ENCODE measurements at places on chromosomes 16 and 17. TPM values are rescaled to one million over a fixed set of nuclear protein-coding genes. Genes with fewer than 3 reads are reported as not detected.

The G6PC3 gene
- total RNA-seq, result 50.6 TPM

The SMTNL2 gene
- 2.3 TPM for total RNA-seq

DNA sequence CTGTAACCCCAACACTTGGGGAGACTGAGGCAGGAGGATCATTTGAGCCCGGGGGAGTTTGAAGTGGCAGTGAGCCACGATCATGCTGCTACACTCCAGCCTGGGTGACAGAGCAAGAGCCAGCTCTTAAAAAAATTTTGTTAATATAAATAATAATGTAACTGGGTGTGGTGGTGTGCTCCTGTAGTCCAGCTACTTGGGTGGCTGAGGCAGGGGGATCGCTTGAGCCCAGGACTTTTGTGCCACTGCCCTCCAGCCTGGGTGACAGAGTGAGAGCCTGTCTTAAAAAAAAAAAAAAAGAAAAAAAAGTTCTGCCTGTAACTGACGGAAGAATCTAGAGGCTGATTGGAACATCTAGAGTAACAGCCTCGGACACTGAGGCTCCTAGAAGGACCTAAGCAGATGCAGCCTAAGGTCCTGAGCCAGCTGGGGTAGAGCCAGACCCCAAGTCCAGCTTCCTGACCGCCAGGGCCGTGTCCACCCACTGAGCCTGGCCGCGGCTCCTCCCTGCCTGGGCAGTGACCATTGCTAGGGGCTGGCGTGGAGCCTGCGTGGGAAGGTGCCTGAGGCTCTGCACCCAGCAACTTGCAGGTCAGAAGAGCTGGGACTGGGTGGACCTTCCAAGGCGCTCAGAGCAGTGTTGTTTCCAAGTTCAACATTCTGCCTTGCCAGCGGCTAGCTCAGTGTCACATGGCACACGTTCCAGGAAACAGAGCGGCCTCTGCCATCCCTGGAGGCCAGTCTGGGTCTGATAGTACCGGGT, 209.4 kb upstream of the CIBAR2 start:
- no peak for DNase-seq

The TBC1D3K gene
- not detected for total RNA-seq

The CSF3 gene
- total RNA-seq, result not detected

The P2RX5 gene
- total RNA-seq, result 9.0 TPM

- DNase-seq, result no peak
Observed at GRCh38 chr16:80265624-80266306, 275.0 kb upstream of the DYNLRB2 start.

The PLEKHH3 gene
- total RNA-seq, result 66.3 TPM

GRCh38 chr17:77728474-77728795, 230.1 kb upstream of the TNRC6C start:
- DNase-seq, result no peak

DNA sequence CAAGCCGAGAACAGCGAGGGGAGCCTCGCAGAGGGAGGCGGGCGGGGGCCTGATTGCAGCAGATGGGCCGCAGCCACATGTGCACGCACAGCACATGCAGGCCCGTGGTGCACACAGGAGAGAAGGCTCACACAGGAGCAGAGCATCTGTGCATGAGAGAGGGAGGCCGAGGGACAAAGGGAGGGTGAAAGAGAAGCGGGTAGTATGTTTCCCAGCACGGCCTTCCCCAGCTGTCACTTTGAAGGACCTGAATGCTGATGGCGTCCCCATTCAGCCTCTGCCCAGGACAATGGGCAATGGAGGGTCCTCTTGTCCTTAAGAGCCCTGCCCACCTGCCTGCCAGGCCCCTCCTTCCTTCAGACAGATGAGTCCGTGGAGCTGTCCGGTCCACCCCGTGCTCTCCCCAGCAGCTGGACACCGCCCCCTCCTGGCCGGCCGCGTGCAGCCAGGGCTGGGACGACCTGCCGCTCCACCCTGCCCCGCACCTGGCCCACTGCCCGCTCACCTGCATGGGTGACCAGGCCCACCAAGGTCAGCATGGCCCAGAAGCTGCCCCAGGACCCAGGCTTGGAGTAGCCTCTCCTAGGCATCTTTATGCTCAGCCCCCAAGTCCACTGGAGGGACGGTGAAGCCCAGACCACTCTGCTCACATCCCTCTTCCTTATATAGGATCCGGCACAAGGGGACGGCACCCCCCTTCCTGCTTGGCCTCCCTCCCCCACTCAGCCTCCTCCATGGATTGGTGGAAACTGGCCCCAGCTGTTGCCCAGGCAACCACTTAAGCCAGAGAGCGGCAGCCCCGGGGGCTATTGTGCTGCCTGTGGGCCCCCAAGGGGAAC, at the start of gene BTBD17:
BTBD17 (minus strand) TSS at position 639 of the 839 bp plus-strand sequence; CDS start at position 590, 49 bp downstream.
- no peak for DNase-seq

DNA sequence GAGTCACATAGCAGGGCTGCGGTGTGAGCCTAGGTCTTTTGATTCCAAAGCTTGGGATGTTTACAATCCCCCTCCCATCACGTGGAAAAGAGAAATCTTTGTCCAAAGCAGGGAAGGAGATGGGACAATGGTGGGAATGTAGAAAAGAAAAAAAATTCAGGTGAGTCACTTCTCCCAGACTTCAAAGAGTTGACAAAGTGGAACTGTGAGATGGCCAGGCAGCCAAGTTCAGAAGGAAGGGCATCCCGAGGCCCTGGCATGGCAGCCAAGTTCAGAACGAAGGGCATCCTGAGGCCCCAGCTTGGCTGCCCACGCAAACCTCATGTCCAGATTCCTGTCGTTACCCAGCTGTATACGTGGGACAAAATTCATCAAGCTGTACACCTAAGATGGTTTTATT, 47.5 kb downstream of the FOXL1 start:
- DNase-seq, result no peak

The APOBR gene
- total RNA-seq, result 0.05 TPM

- DNase-seq, result no peak
Observed at GRCh38 chr16:72172105-72173034, at the start of gene PMFBP1. Gene PMFBP1, minus strand, starts transcription at chr16:72172155. Its CDS starts 947 bp downstream, at chr16:72171208.

- DNase-seq, result no peak
Observed at GRCh38 chr17:81722184-81723120, 10.4 kb downstream of the SLC25A10 start.

GRCh38 chr16:89727406-89728120, 6.2 kb downstream of the ZNF276 start:
- DNase-seq, result no peak

GRCh38 chr16:10514369-10515055, 65.9 kb downstream of the EMP2 start:
- peak; percentile 33 for DNase-seq

The TRIM65 gene
- total RNA-seq, result 53.0 TPM

DNA sequence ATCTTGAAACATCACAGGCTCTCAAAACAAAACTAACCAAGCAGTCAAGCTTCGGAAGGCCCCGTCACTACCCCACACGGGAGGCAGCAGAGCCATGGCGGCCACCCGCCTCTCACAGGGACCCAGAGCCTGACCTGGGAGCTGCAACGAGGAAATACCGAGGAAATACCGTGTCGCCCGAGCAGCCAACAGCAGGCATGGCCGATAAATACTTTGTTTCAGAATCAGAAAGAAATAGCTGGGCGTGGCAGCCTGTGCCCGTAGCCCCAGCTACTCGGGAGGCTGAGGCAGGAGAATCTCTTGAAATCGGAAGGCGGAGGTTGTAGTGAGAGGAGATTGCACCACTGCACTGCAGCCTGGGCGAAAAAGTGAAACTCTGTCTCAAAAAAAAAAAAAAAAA, 6.9 kb downstream of the LMF1 start:
- no peak for DNase-seq

GRCh38 chr17:11642655-11643054, 44.4 kb downstream of the DNAH9 start:
- no peak for DNase-seq

DNA sequence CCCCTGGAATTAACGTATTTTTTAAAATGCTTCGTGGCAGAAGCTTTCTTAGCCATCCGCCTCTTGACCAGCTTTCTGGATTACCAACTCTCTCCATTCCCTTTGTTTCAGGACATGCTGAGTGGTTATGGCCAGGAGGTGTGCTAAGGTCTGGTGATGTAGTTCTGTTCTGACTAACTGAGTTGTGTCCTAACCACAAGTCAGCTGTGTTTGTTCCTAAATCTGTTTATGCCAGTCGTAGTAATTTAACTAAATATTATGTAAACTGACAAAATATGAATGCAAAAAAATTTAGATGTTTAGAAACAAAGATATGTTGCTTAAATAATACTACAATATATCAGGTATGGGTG, 61.6 kb downstream of the MRTFB start:
- no peak for DNase-seq

The CMTR2 gene
- total RNA-seq, result 26.8 TPM

DNA sequence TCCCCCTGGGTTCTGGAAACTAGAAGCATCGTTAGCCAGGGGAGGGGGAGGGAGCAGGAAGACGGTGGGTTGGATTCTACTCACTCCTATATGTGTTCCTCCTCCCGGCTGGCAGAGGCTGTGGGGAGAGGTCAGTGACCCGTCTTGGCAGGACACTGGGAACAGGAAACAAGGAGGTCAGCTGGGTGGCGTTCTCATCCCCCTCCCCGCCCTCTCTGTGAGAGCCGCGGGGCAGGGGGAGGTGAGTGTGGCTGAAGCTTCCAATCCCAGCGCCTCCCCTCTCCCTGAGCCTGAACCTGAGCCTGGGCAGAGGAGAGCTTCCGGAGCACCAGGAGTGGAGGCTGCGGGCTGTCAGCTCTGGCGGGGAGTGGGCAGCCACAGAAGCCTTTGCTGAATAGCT, 12.5 kb downstream of the GPRC5C start:
- DNase-seq, result no peak

The TMEM101 gene
- 43.8 TPM for total RNA-seq

- no peak for DNase-seq
Observed at GRCh38 chr17:21303441-21304065, 19.0 kb downstream of the MAP2K3 start.

GRCh38 chr17:64278614-64279013, 15.6 kb upstream of the TEX2 start:
- DNase-seq, result peak; percentile 16

DNA sequence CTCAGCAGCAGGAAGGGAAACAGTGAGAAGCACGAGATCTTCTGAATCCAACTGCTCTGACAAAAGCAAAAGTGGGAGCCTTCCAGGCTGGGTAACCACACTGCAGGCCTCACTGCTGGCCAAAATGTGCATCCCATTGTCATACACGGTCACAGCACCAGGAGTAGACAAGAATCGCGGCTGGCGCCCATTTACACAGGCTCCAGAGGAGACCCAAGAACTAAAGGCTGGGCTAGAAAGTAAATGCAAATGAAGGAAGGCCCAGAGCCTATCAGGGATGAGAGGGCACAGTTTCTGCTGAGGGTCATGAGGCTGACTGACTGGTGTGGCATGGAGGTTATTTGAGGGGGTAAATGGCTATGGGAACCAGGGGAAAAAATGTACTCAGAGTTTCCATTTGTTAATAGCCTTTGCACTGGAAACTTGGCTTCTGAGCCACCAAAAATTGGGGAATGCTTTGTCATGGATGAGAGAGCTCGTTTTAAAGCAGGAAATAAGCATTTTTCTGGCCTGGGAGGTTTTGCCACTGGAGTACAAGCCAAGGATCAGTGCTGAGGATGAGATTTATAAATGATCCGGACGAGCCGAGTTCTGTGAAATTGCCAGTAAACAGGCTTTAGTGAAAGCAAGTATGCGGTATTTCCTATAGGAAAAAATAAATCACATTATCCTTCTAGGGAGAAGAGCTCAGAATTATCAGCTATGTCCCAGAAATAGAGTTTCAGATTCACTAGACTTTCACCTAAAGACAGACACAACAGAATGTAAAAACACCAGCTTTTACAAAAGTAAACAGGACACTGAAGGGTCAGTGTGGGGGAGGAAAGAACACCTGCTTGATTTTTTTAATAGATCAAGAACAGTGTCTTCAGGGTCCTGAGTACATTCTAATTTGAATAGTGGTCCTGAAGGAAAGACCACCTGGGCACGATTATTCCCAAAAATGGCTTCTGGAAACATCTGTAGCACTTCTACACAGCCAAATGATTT, 66.9 kb upstream of the GSG1L start:
- no peak for DNase-seq

The KCNJ18 gene
- not detected for total RNA-seq

- no peak for DNase-seq
Observed at GRCh38 chr16:80585764-80586163, 45.0 kb downstream of the DYNLRB2 start.

DNA sequence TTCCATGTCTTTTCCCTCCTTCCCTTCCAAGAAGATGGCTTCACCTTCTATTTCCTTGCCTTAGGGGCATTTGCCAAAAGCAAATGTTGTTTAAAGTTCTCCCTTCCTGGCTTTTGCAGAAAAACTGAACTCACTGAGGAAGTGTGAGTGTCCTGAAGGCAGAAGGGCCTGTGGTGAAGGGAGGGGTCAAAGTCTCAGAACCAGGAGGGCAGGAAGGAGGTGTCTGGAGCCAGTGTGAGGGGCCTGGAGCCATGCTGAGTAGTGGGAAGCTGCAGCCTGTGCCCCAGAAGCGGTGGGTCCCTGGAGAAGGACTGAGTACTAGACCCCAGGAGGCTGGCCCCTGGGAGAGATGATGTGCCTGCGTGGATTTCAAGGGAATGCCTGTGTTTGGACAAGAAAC, 23.8 kb upstream of the SUPT4H1 start:
- DNase-seq, result no peak

- no peak for DNase-seq
Observed at GRCh38 chr16:57131351-57131970, 39.1 kb downstream of the CPNE2 start.

- DNase-seq, result no peak
Observed at GRCh38 chr16:67104845-67105244, 4.9 kb upstream of the PHAF1 start.

The CDR2L gene
- 26.5 TPM for total RNA-seq

Measured in HCT116 (cell line).